ENCODE measurements at places on chromosomes 7 and 10. TPM values are rescaled to one million over a fixed set of nuclear protein-coding genes. Genes with fewer than 3 reads are reported as not detected.

GRCh38 chr7:33876596-33877274 lies 28.6 kb upstream of the BMPER start:
- DNase-seq, result peak; percentile 39

DNA sequence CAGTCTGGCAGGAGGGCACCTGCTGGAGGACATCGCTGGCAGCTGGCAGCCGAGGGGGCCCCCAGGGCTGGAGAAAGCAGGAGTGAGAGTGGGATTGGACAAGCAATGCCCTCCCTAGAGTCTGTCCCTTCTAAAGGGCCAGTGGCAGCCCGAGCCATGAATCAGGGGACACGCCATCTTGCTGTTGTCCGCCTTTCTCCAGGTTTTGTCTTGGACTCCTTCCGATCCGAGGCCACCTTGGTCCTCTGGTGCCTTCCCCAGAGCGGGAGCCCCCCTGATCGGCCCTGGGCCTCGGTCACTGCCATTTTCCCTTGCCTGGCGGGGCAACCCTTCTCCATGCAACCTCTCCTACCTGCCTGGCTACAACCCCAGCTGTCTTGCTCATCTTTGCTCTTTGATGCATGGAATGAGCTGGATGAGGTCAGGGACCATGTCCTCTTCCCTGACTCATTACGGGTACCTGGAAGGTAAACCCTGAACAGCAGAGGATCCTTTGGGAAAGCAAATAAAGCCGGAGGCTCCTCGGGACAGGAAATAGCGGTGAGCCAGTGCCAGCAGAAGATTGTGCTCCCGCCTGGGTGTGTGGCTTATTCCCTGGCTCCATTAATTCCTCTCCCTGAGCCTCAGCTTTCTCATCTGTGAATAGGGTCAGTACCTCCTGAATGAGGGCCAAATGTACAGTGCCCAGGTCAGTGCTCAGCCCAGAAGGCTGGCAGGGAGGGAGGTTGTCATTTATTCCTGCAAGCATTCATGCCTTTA lies 112.0 kb downstream of the GRK5 start:
- no peak for DNase-seq

DNA sequence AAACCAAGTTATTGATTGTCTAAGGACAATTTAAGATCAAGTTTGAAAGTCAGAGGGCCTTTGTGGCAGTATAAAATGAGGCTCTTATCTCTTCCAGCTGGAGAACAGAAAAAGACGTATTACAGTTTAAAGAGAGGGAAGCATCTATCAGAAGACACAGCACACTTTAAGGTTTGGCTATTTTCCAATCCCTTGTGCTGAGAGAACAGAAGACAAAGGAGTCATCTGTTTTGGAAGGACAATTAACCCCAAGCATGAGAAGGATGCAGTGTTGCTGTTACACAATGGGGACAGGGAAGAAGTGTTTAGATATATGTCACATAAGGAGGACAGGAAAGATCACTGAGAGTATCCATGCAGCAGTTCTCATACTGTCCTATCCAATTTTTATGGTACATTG lies 1224.2 kb upstream of the SORCS1 start:
- DNase-seq, result no peak

GRCh38 chr10:110216942-110217661 lies 9.7 kb downstream of the MXI1 start:
- DNase-seq, result no peak

DNA sequence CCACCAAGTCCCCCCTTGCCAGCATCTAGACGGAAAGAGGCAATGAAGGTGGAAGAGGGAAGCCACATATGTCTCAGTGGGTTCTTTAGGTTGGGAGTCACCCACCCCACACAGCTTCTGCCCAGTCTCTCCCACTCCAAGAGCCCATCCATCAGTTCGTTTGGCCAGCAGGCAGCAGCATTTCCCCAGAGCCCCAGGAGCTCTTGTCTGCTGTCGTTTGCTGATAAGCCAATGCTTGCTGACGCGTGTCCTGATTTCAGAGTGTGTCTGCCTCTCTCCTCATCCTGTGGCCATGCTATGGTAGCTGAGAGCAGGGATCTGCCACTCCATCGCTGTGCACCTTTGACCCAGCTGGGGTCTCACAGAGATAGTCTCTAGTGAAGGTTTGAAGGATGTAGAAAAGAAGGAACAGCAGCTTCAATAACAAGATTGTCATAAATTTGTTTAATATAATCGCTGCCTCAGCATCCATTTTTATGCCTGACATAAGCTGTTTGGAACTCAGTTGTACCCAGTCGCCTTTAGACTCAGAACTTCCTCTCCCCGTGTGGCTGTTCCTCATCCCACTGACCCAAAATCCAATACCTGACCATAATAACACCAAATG lies 39.4 kb upstream of the GDF10 start:
- DNase-seq, result no peak

The AGAP5 gene
- 5.4 TPM for total RNA-seq

The FAM131B gene
- total RNA-seq, result 0.59 TPM

The ASIC3 gene
- total RNA-seq, result 0.39 TPM

The IQCE gene
- total RNA-seq, result 8.0 TPM

DNA sequence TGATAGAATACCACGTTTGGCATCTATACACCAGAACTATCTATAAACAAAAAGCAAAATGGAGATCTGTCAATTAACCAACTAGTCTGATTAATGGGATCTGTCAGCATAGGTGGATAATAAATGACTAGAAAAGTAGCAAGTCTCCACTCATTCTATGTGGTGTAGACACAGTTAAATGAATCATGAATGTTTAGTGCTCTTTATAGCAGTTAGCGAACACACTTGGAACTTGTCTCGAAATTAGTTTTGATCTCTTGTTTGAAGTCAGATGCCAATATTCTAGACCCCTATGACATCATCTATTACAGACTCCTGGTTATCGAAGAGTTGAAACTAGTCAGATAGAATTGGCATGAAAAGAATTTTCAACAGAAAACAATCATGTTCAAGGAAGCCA lies 259.7 kb downstream of the AHR start:
- DNase-seq, result no peak

GRCh38 chr10:78523453-78523852 lies 489.8 kb downstream of the RPS24 start:
- DNase-seq, result no peak

- no peak for DNase-seq
Measured at GRCh38 chr7:27271384-27271783, 28.8 kb downstream of the EVX1 start.

The ENTPD1 gene
- total RNA-seq, result 26.0 TPM

The PRF1 gene
- total RNA-seq, result 0.79 TPM

- no peak for DNase-seq
Measured at GRCh38 chr7:131190146-131190545, 137.5 kb upstream of the MKLN1 start.

DNA sequence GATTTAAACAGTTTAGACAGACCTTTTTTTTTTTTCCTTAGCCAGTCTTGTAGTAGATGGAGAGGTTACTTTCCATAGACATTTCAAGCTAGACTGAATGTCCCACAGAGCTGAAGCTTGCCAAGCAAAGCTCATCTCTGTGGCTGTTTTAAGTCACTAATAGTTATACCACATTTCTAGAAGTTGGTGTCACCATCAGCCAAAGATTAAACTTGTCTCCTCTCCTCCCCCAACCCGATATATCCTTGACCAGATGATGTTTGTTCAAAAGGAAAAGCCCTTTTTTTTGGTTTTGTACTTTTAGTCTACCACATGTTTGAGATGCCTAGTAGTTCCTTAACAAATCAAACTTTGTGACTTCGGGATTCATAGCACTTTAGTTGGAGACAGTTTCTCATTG lies 66.1 kb downstream of the ADD3 start:
- no peak for DNase-seq

DNA sequence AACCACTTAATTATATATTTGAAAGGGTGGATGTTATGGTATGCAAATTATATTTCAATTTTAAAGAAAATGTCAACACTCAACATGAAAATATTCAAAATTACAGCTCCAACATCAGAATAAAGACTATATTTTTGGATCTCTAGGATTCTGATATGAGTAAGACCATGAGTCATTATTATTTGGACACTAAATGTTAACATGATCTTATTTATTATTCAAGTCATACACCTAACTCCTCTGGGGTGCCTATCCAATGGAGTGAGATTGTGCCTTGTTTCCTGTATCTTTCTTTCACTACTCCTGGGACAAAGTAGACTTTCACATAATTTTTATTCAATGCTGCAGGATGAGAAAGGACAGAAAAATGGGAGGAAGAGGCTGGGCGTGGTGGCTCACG lies 135.2 kb upstream of the PRSS1 start:
- DNase-seq, result no peak

The CTNNA3 gene
- 7.1 TPM for total RNA-seq

DNA sequence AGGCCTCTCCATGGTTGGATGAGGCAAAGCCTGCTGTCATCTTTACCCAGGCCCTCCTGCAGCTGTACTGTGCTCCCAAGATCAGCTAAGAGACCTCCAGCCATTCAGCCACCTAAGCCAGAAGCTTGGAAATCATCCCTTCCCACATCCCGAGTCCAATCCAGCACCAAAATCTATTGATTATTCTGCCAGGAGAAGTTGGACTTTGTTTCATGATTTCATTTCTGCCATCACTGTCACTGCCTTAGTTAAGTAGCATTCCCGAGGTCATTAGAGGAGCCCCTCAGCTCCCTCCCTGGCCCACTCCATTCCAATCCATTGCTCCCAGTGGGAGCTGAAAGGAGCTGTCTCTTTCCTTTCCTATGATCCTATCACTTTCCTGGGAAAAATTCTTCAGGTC lies 14.1 kb downstream of the AKR1E2 start:
- no peak for DNase-seq

DNA sequence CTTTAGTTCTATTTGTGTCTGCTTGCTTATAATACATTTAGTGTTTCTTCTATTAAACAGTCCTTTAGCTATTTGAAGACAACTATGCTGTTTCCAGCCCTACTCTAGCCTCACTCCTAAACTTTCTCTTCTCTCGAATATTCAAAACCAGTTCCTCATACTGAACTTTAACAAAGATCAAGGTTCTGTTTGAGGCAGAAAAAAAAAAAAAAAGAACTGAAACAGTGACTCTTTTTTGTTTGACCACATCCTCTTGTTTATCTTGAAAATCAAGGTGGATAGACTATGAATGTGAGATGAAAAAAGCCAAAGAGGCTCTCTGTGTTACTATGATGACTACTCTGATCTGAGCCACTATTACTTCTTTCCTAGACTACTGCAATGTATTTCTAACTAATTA lies 154.3 kb downstream of the ZNF365 start:
- DNase-seq, result no peak

DNA sequence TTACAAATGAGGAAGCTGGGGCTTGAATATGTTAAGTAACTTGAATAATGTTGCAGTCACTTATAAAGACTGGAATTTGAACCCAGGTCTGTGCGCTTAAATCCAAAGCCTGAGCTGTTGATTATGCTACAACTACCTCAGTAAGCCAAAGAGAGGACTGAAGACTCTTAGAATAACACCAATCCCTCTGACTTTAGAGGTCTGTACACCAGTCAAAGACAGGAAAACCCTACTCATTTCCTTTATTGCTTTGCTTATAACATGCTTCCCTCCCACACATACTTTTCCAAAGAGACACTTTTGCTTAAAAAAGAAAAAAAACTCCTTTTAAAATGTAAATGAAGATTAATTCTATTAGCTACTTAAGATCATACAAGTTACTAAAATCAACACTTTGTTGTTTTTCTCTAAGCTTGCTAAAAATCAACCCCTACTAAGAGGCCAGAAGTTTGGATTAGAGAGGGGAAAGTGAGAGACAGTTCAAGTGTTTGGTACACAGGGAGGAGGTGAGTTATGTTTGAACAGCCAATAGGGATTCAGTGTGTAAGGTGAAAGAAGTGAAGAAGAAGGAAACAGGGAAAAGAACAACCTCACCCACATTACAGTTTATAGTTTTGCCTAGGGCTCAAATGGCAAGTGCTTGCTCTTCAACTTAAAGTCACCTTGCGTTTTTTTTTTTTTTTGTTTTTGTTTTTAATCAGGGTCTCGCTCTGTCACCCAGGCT lies 74.8 kb downstream of the MDH2 start:
- no peak for DNase-seq
